ENCODE measurements at places on chromosomes 6 and 20.

DNA sequence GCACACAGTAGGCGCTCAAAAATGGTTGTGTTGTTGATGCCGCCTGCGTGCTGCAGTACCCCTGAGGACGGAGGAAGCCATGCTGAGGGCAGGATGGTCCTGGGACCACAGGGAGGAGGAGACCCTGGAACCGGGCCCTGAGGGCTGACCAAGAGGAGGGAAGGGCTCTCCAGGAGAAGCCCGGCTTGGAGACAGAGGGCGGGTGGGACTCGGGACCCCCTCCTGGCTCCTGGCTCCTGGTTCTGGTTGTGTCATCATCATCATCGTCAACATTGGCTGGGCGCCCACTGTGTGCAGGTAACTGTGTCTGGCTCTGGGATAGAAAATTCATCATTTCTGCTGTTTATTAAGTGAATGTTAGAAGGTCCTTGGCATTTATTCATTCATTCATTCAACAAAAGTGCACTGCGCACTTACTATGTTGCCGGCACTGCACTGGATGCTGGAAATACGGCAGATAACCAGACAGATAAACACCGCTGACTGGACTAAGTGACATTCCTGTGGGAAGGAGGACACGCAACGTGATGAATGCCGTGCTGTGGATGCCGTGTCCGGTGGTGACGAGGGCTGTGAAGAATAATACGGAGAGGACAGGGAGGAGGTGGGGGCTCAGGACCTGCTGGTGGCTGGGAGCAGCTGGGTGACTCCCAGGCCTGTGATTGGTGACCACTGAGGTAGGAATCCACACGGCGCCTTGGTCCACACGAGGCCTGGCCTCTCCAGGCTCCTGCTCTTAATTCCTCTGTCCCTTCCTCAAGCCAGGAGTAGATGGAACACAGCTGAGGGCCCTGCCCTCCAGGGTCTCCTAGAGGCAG lies 35.3 kb downstream of the SPDEF start:
- no peak for DNase-seq

DNA sequence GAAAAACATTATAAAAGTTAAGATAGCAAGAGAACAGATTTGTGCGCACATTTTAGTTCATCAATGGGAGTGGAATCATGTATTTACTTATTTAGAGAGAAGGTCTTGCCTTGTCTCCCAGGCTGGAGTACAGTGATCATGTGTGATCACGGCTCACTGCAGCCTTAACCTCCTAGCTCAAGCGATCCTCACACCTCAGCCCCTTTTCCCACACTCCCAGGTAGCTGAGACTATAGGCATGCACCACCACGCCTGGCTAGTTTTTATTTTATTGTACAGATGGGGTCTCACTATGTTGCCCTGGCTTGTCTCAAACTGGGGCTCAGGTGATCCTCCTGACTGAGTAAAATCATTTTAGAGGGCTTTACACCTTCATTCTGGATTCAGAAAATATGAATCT lies 72.3 kb upstream of the ADGRF1 start:
- DNase-seq = no peak

- no peak for DNase-seq
These were observed 188.4 kb downstream of the TRDN start for GRCh38 chr6:123448306-123448884.

DNA sequence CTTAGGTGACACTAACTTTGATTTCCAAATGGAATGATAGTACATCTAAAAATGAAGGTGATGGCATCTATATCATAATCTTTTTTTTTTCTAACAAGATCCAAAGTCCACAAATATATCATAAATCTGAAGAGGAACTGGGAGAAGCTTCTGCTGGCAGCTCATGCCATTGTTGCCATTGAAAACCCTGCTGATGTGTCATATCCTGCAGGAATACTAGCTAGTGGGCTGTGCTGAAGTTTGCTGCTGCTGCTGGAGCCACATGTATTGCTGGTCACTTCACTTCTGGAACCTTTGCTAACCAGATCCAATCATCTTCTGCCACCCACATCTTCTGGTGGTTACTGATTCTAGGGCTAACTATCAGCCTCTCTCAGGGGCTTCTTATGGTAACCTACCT lies 27.4 kb upstream of the KHDC1 start:
- no peak for DNase-seq

DNA sequence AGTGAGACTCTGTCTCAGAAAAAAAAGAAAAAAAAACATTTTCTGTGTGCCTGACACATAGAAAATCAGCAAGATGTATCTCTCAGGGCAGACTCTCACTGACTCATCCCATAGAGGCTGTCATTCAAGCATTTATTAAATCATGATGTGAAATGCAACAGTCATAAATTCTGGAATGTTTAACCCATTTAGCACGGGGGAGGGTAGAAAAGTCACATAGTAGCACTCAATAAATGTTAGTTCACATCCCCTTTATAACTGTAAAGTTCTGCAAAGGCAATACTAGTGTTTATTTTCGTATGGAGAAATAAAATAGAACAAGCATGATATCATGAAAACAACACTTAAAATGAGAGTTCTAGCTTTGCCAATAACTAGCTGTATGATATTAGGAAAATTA lies 15.5 kb upstream of the CARMIL1 start:
- no peak for DNase-seq

- DNase-seq = peak; percentile 77
These were observed 181.6 kb upstream of the ECI2 start for GRCh38 chr6:4316867-4317400.

- DNase-seq = no peak
These were observed 873 bp upstream of the GCM2 start for GRCh38 chr6:10882657-10883171.

GRCh38 chr6:45837541-45838200 lies 178.0 kb downstream of the CLIC5 start:
- no peak for DNase-seq

DNA sequence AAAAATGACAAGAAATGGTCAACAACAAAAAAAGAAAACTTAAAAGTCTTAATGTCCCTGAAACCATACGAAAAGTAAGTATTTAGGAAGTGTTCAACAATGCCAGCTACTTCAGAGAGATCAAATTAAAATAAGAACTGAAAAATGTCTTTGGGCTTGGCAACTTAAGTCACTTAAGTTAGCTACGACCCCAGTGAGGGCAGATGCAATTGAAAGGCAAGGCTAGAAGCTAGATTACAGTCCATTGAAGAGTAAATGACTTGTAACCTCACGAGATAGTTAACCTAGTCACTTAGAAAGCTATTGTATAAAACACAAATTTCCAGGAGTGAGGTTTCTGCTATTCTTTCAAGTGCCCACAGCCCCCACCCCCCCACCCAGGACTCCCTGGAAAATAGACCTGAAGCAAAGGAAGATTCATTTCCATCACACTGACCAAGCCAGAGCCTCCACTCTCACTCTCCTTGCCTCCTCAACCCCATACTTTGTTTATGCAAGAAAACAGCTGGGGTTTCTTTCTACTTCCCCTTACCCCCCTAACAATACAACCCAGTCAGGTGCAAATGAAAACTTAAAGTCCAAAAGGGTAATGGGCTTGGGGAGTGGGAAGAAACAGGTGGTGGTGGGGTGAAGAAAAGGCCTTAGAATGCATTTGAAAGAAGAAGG lies 14.6 kb downstream of the RTN4IP1 start:
- DNase-seq = no peak

DNA sequence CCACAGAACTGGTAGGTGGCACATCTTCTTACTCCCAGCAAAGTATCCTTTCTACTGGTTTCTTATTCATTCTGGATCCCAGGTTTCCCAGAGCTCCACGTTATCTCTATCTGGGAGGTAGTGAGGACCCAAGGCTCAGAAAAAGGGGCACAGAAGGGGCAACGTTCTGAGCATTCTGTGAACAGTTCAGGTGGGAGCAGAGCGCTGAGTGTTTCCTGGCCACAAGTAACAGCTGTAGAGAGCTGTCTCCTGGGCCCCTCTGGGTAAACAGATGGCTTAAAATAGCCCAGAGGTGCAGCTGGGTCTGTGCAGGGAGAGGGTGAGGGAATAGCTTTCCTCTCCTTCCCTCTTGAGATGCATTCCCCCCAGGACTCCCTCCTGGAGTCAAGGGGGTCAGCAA lies 2.1 kb downstream of the APOBEC2 start:
- no peak for DNase-seq

DNA sequence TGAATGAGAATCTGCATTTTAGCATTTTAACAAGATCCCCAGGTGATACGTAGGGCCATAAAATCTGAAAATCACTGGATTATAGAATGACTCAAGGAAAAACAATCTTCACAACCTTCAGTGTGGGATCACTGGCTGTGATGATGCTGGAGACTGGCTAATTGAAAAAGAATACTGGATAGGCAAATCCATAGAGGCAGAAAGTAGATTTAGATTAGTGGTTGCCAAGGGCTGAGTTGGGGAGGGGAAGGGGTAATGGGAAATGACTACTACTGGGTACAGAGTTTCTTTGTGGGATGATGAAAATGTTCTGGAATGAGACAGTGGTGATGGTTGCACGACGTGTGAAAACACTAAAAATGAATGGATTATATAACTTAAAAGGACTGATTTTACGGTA lies 84.1 kb downstream of the CDK19 start:
- no peak for DNase-seq

GRCh38 chr6:120764312-120764711 lies 570.0 kb downstream of the TBC1D32 start:
- DNase-seq = no peak

DNA sequence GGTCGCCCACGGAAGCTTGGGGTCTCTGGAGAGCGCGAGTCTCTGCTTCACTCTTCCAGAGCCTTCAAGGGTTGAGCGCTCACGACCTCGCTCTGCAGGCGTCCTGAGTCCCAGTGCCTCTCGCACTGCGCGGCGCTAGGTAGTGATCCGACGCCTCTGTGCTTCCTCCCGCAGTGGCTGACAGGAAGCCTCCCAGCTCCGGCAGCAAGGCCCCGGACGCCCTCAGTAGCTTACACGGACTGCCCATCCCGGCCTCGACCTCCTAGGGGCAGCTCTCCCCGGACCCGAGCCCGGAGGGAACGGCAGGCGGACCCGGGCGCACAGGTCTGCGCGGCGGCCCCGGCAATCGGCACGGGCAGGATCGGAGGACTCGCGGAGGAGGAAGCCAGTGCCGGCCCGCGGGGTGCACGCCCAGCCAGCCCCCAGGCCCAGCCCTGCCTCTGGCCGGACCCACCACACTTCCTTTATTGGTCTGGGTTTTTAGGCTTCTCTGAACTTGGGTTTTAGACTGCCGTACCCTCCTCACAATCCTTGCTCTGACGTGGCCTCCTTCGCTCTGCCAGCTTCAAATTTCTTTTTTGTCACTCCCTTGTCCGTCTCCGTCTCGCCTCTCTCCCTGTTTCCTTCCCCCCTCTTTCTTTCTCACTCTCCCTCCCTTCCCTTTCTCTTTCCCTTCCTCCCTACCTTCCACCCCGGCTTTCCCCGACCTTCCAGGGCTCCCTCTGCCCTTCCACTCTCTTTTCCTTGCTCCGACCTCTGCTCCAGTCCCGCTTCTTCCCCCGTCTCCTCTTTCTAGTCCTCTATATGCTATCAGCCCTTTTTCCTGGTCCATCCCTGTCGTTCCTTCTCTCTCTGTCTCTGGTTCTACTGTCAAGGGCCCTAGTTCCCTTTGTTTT lies 9.1 kb downstream of the PAX1 start:
- DNase-seq = no peak

DNA sequence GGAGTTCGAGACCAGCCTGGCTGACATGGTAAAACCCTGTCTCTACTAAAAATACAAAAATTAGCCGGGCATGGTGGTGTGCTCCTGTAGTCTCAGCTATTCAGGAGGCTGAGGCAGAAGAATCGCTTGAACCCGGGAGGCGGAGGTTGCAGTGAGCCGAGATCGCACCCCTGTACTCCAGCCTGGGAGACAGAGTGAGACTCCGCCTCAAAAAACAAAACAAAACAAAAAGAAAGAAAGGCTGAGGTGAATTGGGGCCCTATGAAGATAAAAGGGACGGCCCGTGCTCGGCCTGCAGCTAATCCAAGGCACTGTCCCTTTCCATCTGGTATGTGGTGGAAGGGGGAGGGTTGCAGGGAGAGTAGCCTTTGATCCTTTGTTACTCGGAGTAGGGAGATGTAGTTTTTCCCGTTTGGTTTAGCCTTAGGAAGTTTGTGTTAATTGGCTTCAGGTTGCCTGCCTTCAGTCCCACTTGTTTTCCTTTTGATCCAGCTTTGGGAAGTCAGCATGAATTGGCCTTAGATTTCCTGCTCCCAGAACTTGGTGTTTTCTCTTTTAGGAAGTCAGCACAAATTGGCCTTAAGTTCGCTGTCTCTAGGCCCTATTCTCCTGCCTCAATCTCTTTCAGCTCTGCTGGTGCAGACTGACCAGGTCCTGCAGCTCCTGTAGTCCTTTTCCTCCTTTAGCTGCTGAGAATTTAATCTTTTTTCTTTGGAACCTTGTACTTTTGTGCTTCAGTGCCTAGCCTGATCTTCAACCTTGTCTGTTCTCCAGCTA lies 36.1 kb upstream of the PAQR8 start:
- no peak for DNase-seq

- DNase-seq = peak; percentile 87
These were observed 235.8 kb downstream of the NFATC2 start for GRCh38 chr20:51306521-51307358.

GRCh38 chr20:24949756-24950127 lies 673 bp downstream of the CST7 start:
- no peak for DNase-seq

DNA sequence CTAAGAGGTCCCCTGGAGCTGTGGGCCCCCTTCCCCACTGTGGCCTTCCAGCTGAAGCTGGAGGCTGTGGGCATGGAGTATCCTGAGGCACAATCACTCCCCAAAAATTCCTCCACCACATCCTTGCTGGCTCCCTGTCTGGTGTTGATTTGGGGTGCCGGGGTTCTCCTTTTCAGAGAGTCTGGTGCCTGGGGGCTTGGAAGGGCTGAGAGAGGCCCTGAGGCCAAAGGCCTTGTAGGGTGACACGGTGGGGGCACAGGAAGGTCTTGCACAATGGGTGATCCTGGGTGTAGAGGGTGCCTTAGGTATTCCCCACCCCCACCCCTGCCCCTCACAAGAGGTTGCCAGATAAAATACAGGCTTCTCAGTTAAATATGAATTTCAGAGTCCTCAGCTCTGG lies 33.2 kb upstream of the VEGFA start:
- peak; percentile 36 for DNase-seq

DNA sequence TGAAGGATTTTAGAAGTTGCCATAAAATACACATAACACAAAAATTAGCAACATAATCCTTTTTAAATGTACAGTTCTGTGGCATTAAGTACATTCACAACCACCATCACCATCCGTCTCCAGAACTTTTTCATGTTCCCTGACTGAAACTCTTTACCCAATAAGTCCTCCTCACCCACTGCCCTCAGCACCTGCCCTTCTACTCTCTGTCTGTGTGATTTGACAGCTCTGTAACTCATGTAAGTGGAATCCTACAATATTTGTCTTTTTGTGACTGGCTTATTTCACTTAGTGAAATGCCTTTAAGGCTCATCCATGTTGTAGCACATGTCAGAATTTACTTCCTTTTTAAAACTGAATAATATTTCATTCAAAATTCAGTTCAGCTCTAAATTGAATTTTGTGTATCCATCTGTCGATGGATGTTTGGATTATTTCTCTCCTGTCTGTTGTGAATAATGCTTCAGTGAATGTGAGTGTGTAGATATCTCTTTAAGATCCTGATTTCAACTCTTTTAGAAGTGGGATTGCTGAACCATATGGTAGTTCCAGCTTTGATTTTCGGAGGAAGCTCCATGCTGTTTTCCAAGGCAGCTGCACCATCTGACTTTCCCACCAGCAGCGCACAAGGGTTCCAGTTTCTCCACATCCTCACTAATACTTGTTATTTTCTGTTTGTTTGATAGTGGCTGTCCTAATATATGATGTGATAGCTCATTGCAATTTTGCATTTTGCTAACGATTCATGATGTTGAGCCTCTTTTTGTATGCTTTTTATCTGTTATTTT lies 4.2 kb downstream of the ENTPD6 start:
- DNase-seq = no peak

GRCh38 chr6:4351520-4352321 lies 216.3 kb upstream of the ECI2 start:
- peak; percentile 72 for DNase-seq
